ENCODE measurements at places on chromosomes 6 and 20.

DNA sequence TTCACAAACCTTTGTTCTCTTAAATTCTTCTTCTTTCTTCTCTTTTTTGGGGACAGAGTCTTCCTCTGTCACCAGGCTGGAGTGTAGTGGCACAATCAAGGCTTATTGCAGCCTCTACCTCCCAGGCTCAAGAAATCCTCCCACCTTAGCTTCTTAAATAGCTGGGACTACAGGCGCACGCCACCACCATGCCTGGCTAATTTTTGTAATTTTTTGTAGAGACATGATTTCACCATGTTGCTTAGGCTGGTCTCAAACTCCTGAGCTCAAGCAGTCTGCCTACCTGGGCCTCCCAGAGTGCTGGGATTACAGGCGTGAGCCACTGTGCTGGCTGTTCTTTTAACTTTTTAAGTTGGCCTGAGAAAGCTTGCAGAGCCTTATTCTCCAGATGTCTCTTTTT lies 48.0 kb downstream of the NCOA3 start:
- DNase-seq = no peak

- no peak for DNase-seq
These were observed 465.0 kb upstream of the HSF2 start for GRCh38 chr6:121934451-121934850.

DNA sequence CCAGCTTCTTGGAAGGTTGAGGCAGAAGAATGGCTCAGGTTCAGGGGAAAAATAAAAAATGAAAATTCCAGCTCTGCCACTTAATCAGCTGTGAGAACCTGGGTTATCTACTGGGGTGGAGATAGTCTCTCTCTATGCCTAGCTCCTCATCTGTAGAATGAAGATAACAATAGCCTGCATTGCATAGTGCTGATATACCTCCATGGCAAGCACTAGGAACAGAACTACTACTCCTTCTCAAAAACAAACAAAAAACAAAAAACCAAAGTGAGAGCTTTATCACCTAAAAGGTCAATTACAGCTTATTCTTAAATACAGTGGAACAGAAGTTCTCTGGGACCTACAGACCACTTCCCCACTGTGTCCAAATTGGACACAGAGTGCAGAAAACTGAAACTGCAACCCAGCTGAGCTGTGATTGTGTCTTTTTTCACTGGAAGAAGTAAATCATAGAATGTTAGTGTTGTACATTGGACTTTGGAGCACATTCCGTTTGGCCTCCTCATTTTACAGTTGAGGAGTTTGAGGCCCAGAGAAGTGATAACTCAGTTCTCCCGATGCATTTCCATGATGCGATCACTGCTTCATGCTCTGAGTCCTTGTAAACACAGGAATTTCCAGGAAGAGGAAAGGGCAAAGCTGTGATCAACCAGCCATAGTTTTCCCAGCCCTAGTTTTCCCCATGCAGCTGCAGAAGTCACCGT lies 23.3 kb downstream of the MTFR2 start:
- DNase-seq = no peak

DNA sequence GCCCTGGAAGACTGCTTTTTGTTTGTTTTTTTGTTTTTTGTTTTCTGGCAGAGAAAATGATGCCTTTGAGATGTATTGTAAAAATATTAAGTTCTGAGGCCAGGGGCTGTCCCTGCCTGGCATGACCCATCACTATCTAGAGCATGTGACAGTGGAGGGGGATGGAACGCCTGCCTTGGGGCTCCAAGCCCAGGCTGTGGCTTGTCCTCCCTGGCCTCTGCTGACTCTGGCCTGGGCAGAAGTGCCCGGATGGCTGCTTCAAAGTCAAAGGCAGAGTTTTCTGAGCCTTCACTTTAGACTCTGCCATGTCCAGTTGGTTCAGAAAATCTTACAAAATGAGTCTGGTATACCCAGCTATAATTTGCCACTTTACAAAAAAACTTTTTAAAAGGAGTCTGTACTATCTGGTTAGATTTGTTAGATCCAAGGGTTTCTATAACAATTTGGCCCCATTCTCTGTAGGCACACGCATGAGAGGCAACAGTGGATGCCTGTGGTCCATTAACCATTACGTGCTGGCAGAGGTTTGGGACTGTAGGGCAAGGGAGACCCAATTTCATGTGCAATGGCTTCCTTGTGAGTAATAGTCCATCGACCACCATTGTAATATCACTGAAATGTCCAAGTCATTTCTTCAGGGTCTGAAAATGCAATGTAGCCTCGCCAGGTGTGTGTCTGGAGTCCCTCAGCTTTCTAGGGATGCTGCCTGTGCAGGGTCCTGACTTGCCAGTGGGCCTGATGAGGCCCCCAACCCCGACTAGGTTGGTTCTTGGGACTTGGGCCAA lies 8.3 kb downstream of the PPP1R3G start:
- DNase-seq = no peak

DNA sequence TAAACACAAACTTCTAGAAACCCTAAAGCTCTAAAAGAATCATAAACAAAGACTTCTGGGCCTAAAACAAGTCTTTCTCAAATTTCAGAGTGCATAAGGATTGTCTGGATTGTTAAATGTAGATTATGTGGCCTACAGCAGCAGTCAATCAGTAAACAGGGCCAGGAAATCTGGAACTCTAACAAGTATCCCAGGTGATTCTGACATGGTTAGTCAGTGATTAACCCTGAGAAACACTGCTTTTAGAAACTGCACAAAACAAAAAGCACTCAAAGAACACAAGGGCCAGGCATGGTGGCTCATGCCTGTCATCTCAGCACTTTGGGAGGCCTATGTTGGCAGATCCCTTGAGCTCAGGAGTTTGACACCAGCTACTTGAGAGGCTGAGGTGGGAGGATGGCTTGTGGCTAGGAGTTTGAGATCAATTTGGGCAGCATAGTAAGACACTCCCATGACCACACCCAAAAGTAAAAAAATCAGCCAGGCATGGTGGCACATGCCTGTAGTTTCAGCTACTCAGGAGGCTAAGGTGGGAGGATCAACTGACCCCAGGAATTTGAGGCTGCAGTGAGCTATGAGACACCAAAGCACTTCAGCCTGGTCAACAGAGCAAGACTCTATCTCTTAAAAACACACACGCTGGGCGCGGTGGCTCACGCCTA lies 5.9 kb downstream of the MED20 start:
- DNase-seq = no peak

- DNase-seq = no peak
These were observed 86.5 kb upstream of the IFNGR1 start for GRCh38 chr6:137305691-137306090.

GRCh38 chr6:101069191-101069795 lies 188.2 kb upstream of the ASCC3 start:
- no peak for DNase-seq

DNA sequence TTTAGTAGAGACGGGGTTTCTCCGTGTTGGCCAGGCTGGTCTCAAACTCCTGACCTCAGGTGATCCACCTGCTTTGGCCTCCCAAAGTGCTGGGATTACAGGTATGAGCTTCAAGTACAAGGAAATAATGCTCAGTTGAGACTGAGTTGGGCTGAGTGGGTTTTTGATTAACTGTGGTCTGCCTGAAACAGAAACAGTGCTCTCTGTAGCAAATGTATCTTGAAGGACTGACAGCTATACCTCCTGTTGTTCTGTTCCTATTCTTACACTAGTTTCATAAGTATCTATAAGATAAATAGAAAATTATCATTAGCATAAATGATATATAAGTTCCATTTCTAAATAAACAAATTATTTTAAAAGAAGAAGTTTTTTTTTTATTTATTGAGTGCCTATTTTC lies 142.8 kb upstream of the PTPRK start:
- DNase-seq = no peak

GRCh38 chr6:108526739-108527174 lies 34.0 kb upstream of the FOXO3 start:
- no peak for DNase-seq

DNA sequence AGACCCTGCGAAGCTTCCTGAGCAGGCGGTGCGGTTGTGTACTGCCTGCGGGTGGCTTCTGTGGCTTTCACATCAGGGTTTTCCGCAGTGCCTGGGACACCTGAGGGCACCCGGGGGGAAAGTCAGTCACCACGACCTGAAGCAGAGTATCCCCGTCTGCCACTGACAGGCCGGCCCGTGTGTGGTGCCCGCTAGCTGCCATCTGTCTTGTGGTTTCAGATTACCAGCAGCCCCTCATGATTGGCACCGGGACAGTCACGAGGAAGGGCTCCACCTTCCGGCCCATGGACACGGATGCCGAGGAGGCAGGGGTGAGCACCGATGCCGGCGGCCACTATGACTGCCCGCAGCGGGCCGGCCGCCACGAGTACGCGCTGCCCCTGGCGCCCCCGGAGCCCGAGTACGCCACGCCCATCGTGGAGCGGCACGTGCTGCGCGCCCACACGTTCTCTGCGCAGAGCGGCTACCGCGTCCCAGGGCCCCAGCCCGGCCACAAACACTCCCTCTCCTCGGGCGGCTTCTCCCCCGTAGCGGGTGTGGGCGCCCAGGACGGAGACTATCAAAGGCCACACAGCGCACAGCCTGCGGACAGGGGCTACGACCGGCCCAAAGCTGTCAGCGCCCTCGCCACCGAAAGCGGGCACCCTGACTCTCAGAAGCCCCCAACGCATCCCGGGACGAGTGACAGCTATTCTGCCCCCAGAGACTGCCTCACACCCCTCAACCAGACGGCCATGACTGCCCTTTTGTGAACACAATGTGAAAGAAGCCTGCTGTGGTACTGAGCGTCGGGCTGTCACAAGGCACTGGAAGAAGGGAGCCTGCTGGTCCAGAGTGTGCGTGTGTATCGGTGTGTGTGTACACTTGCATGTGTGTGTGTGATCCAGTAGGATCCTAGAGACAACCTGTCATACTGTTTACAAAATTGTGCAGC lies 54.4 kb downstream of the GOPC start:
- DNase-seq = no peak

GRCh38 chr6:33183071-33183683 lies 9.1 kb downstream of the COL11A2 start:
- no peak for DNase-seq

All from endothelial cell (in vitro differentiated cells).